Left kidney (tissue), 8 donors: ENCODE measurements at places on chromosomes 3 and 15. TPM values are rescaled to one million over a fixed set of nuclear protein-coding genes. Genes with fewer than 3 reads are reported as not detected.

DNA sequence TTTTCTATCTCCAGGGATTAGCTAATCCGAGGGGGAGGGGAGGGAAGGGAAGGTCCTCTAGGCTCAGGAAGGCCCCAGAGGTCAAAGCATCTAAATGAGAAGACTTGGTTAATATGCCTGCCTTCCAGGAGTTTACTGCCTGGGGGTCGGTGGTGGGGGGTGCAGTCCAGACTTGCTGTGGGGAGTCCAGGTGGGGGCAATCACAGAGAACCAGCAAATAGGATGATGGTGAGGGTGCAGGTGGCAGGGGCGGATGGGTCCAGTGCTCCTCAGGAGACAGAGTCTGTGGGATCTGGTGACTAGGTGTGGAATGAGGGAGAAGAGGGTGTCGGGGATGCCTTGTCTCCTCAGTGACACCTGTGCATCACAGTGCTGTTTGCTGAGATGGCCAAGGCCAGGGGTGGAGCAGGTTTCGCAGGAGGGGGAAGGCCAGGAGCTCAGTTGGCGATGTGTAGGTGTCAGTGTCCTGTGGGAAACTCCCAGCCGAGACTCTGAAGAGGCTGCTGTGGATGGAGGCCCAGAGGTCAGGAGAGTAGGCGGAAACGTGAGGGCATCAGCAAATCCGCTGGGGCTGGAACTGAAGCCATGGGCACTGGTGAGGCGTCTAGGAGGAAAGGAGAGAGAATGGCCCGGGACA lies 8.1 kb downstream of the CFAP100 start:
- no peak for DNase-seq

- DNase-seq: no peak
Measured at GRCh38 chr3:67000009-67000408, 1.9 kb downstream of the KBTBD8 start.

DNA sequence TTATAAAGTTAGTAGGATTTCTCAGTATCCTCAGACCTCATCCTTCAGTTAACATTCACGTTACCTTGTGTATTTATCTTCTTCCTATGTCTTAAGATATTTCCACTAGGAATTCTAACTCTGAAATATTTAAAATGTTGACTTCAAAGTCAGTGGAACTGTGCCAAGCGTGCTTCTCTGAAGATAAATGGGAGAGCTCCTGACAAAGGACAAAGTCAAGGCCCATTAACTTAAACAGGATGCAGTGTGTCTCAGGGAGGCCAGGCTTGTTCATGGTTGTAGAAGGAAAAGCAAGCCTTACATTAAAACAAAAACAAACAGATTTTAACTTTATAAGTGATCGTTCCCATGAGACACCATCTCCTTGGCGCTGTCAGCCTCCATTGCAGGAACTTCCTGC lies 41.5 kb downstream of the ABHD17C start:
- DNase-seq: peak; percentile 66

DNA sequence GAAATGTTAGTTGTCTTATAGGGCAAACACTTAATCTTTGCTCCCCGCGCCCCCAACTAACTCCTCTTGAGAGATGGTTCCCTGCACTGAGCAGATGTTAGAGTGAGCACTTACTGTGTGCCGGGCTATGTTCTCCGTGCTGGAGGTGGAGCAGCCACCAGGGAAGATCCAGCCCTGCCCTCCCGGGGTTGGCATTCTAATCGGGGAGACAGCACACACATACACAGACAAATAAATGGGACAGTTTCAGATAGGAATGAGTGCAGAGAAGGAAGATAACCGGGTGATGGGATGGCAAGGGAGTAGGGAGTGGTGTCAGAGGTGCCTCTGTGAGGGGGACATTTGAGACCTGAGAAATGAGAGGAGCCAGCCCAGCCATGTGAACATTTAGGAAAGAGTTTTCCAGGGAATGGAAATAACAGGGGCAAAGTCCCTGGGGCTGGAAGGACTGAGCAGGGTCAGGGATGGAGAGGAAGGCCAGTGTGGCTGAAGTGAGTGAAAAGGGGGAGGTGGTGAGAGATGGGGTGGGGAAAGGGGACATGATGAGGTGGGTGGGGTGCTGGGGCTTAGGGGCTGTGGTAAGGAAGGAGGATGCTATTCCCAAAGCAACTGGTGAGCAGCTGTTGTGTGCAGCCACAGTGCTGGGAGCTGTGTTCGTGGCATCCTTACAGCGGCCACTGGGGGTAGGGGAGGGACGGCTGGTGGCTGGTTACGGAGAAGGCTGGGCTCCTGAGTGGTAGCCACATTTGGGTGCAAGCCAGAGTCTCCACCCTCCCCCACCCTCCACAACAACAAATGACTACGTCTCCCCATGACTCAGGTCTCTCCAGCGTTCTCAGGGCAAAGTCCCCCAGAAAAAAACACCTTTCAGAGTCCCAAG lies 15.4 kb upstream of the FGD5 start:
- no peak for DNase-seq

DNA sequence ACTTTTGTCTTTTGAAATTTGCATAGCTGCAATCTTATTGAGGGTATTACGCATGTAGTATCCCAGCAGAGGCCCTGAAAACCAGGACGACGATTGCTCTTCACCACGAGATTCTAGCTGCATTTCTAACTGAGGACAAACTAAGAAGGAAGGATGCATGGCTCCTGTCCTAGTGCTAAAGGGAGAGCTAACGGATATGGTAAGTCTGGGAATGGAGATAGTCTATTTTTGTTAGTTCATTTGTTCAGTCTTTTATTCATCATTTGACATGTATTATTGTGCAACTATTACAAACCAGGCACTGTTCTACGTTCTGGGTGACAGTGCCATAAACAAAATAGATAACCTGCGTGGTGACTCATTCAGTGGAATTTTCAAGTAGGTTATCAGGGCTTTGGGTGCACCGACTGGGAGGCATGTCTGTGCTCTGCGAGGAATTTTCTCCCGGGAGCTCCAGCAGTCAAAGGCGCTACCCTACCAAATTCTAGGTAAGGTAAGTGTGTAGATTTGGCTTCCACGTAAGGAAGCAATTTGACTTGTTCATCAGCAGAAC lies 51.9 kb upstream of the ETV5 start:
- DNase-seq: no peak

GRCh38 chr3:65534805-65535204 lies 503.9 kb downstream of the MAGI1 start:
- DNase-seq: no peak

Gene UROC1
- polyA plus RNA-seq: 0.15 TPM

Gene ECE2
- not detected for polyA plus RNA-seq

DNA sequence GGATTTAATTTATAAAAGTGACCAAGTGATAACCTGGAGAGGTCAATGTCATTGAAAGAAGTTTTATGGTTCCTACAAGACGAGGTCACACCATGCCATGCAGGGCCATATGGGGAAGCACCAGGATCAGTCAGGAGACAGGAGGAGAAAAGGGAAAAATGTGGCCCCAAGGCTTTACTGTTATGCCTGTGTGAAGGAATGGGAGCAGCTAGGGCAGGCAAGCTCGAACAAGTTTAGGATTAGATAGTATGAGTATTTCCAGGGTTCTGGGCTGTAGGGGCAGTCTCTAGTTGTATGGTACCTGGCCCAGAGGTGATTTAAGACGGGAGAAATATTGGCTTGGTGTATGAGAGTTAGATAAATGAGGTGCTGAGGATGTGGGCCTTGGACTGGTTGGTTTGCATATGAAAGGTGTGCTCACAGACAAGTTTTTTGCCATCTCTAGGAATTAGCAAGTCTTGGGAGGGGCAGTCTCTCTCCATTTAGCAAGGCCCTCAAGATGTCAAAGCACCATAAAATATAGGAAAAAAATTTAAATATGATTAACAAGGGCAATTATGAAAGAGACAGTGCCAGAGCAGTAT lies 36.3 kb upstream of the DCLK3 start:
- DNase-seq: no peak

GRCh38 chr15:70892912-70893560 lies 410 bp downstream of the LRRC49 start:
- DNase-seq: peak; percentile 52

Gene ADIPOQ
- polyA plus RNA-seq: 0.07 TPM

Gene LXN
- 32.5 TPM for polyA plus RNA-seq

DNA sequence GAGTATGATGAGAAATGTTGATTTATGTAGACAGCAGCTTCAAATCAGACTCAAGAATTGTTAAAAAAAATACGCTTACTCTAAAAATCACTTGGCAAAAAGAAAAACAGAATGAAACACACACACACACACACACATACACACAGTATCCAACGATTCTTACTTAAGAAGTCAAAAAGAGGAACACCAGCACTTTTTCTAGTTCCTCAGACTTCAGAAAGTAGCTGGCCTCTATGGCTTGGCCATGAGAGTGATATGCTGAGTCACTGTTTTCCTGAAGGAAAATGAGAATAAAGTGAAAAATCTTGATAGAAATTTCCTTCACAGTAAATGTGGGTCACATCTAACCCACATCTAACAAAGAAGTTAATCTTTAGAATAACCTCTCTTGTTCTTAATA lies 22.1 kb downstream of the CNTN3 start:
- DNase-seq: no peak

DNA sequence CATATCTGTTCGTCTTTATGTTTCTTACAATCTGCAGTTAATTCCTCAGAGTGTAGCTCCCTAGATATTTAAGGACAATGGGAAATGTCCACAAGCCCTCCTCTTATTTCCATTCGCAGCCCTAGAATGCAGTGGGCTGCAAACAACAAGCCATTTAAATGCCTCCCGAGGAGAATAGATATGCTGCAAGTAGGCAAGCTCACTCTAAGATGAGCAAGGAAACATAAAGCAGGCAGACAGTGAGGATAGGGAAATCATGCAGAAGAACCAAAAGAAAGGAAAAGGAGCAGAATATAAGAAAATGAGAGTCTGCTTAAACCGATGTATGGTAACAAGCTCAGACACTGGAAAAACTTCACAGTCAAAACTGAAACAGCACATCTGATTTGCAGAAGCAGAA lies 561.9 kb downstream of the GBE1 start:
- no peak for DNase-seq

Gene COL6A5
- 0.07 TPM for polyA plus RNA-seq

DNA sequence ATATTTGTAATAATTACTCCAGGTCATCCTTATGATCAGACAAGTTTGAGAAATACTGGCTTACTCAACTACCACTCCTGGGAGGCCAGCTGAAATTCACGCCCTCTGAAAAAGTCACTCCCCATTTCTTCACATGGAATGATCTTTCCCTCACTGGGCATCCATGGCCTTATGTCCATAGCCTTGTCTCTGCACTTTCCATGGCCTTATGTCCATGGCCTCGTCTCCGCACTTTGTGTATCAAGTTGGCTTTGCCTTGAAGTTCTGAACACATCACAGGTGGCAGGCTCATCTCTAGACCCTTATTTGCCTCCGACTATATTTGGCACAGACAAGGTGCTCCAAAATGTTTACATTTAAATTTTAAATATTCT lies 58.1 kb upstream of the HACD2 start:
- DNase-seq: no peak

GRCh38 chr15:63905558-63906265 lies 72.0 kb upstream of the HERC1 start:
- DNase-seq: no peak

Gene WDR72
- 82.4 TPM for polyA plus RNA-seq

Gene GOLGA8S
- polyA plus RNA-seq: 1.4 TPM

DNA sequence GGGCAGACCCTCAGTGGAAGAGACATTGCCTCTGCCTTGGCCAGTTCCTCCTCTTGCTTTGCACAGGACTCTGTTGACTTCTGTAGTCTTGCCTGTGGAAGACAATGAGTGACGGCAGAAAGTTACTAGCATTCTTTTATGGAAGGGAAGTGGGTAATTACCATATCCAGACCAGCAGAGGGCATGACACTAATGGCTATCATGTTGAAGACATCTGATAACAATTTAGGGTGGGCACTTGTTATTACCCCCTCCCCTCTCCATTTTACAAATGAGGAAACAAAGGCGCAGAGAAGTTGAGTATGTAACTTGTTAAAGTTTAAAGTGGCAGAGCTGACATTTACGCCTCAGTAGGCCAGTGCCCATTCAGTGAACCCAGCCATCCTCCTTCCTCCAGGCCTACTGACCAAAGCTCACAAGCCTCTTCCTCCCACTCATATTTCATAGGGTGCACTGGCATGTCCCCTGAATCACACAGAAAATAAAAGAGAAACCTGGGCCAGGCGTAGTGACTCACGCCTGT lies 48.2 kb upstream of the FMN1 start:
- DNase-seq: no peak

DNA sequence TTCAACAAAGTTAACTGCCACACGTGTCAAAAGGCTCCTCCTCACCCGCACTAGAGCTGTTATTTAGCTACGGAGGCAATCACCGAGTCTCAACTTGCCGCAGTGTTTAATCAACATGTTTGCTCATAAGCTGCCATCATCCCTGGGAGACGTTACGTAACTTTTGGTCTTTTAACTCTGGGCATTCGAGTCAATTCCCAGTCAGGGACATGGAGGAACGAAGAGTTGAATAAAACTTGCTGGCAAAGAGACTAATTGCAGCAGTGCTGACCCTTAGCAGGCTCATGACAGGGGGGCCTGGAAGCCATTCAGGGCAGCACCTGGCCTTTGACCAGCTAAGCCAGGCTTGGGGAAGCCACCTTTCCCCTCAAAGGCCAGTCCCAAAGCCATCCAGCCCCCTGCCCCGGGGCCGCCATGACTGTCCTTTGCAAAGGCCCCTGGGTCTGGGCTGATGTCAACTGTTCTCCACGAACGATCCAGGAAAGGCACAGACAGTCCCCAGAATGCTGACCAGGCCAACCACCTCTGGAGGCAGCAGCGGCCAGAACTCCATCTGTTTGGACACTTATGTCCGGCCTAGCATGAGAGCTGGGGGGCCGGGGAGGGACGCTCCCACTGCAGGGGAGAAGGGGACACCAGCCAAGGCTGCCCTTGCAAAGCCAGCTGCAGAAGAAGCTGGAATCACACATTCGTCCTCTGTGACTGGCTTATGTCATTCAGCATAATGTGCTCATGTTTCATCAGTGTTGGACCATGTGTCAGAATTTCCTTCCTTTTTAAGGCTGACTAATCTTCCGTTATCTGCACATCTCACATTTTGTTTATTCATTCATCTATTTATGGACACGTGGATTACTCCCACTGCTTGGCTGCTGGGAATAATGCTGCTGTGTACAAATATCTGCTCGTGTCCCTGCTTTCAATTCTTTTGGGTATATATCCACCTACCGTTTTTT lies 43.7 kb downstream of the PCSK6 start:
- DNase-seq: no peak

Gene GREM1
- 0.52 TPM for polyA plus RNA-seq

GRCh38 chr3:170483485-170484262 lies 65.0 kb downstream of the CLDN11 start:
- no peak for DNase-seq

DNA sequence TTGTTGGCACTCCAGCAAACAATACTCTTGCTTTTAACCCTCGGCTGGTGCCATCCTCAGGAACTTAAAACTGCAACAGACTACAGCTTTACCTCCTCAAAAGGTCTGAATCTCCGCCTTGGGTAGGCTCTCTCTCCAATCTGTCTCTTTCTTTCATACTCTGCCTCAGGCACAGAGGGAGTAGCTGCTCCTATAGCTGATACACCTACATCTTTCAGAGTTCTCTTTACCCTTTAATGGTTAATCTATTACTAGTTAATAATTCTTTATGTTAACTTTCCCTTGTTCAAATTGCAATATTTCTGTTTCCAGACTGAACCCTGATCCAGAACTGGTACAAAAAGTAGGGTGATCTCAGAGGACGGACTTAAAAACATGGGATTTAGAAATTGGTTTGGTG lies 66.2 kb downstream of the MAP4 start:
- no peak for DNase-seq
